Glutamatergic neuron (in vitro differentiated cells): ENCODE measurements at places on chromosomes 1 and 21.
A peak's percentile ranks its signal among the peaks of the same experiment; 100 is the strongest.

DNA sequence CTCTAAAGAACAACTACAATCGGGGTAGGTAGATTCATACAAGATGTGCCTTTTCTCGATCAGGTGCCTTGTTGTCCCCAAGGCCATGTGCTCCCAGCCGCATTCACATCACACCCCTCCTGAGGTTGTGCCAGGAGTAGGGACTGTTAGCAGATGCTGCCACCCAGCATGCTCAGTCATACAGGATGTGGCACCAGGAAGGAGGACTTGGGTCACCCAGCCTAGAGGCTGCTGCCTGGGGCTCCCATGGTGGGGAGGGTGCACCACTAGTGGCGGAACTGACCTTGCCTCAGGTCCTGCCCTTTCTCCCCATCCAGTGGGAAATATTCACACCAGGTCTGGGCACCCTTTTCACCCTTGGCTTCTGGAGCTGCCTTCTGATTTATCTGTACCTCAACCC, 8.3 kb downstream of the TEX35 start:
- H3K4me1 ChIP-seq, result peaks cover 6% of the 10 kb centered on the region
- H3K27ac ChIP-seq, result no peak overlapping the region
- no peaks in the 10 kb centered on the region for H3K36me3 ChIP-seq
- DNase-seq, result no peak
- no peaks in the 10 kb centered on the region for H3K27me3 ChIP-seq
- no peak overlapping the region for H3K4me3 ChIP-seq

GRCh38 chr1:198700016-198700392, 61.2 kb downstream of the PTPRC start:
- H3K36me3 ChIP-seq, result no peaks in the 10 kb centered on the region
- no peak overlapping the region for H3K27ac ChIP-seq

DNA sequence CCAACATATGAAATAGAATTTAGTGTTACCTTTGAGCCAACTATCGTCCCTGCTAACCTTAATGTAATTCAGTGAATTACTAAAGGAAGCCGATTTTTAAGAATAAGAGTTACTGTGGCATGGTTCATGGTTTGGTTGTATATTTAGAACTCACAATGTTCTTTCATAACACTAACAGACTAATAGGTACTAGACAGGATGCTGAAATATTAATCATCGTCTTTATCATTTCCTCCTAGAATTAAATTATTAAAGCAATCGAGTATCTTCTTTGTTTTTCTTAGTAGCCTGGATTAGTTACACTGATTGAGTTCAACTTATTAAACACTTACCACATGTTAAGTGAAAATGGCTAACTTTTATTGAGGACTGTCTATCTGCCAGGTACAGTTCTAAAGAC, 47.7 kb downstream of the TARBP1 start:
- H3K4me3 ChIP-seq, result no peak overlapping the region
- H3K4me1 ChIP-seq, result no peaks in the 10 kb centered on the region
- H3K27me3 ChIP-seq, result peaks cover 2% of the 10 kb centered on the region
- H3K36me3 ChIP-seq, result no peaks in the 10 kb centered on the region
- DNase-seq, result no peak
- no peak overlapping the region for H3K27ac ChIP-seq

DNA sequence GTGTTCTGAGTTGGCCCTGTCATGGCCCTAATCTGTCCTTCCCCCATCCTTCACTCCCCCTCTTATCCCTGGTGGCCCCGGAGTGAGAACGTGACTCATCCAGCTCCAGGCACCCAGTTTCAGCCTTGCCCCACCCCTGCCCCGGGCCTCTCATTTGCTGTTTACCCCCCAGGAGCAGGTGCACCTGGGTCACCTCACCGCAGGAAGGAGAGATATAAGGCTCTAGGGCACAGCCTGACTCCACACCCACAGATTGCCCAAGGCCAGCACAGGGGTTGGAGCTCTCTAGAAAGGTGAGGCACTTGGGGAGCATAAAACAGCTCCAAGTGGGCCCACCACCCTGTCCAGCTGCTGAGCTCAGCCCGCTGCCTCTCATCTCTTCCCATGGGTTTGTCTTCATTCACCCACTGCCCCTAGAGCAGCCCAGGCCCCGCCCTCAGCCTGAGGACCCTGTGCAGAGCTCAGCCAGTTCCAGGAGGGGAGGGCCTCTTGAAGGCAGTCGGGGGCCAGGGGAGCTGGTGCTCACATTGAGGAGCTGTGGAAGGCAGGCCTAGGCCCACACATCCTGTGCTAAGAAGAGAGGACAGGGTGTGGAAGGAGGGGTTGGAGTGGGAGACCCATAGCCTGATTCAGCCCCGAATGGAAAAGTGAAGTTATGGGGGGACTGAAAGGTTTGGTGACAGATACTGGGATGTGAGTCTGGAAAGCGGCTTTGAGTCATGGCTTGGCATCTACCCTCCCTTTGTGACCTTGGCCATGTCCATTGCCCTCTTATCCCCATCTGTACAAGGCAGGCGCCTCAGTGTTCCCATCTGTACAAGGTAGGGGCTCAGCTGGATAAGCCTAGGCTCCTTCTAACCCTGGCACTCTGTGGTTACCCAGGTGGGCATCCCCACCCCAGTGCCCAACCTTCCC, 16.1 kb upstream of the GPR37L1 start:
- H3K4me3 ChIP-seq, result no peak overlapping the region
- H3K27me3 ChIP-seq, result no peaks in the 10 kb centered on the region
- H3K4me1 ChIP-seq, result peaks cover 6% of the 10 kb centered on the region
- DNase-seq, result no peak

DNA sequence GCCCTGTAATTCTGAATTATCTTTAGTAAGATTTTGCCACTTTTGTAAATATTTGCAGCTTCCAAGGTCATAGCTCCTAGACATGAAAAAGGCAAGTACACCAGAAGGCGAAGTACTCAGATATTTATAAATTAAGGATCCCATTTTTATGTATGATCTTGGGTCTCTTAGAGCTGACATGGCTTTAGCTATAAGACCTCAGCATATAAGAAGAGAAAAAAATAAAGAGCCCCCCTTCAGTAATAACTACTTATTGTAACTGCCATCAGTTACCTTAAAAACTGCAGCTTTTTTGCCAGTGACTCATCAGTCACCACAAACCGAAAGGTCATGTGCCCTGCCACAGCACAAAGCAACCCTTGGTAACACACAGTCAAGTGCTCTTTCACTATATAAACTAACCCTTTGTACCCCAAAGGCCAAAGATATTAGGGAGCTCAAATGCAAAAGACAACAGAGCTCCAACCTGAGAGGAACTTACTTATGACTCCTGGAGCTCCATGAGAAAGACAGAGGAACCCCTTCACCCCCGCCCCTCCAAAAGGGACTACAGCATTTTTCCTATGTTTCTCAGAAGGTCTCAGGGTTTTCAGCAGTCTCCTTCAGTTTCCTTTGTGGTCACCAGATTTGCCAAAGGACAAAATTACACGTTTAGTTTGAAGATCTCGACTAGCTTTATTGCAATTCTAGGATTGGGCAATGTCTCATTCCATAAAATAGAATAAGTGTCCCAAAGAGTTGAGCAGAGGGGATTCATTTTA, 219.8 kb upstream of the DUSP10 start:
- no peaks in the 10 kb centered on the region for H3K4me1 ChIP-seq
- H3K4me3 ChIP-seq, result no peak overlapping the region
- H3K27me3 ChIP-seq, result no peaks in the 10 kb centered on the region
- H3K27ac ChIP-seq, result no peak overlapping the region
- H3K36me3 ChIP-seq, result no peaks in the 10 kb centered on the region

- H3K36me3 ChIP-seq, result peaks cover 4% of the 10 kb centered on the region
- no peak overlapping the region for H3K4me3 ChIP-seq
- DNase-seq, result no peak
- H3K27me3 ChIP-seq, result peaks cover 8% of the 10 kb centered on the region
- peaks cover 3% of the 10 kb centered on the region for H3K4me1 ChIP-seq
These were observed 13.7 kb upstream of the ARTN start for GRCh38 chr1:43919906-43920305.

DNA sequence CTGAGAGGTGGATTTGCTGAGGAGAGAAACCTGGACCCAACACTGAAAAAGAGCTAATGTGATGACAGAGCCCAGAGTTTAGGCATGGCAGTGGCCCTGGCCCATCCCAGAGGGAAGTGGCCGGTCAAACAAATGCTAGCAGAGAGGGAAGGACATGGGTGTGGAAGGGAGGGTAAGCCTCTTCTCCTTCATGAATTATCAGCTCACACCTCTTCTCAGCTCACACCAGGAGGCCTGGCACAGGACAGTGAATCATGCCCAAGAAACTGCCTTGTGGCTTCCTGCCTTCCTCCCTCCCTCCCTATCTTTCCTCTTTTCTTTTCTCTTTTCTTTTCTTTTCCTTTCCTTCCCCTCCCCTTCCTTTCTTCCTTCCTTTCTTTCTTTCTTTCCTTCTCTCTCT, 1.3 kb upstream of the SPRR3 start:
- H3K36me3 ChIP-seq, result no peaks in the 10 kb centered on the region
- H3K27ac ChIP-seq, result no peak overlapping the region
- H3K4me3 ChIP-seq, result no peak overlapping the region

- no peaks in the 10 kb centered on the region for H3K4me1 ChIP-seq
- no peaks in the 10 kb centered on the region for H3K36me3 ChIP-seq
- no peak overlapping the region for H3K4me3 ChIP-seq
- no peak for DNase-seq
These were observed 84.4 kb downstream of the WDR3 start for GRCh38 chr1:118013938-118014337.

DNA sequence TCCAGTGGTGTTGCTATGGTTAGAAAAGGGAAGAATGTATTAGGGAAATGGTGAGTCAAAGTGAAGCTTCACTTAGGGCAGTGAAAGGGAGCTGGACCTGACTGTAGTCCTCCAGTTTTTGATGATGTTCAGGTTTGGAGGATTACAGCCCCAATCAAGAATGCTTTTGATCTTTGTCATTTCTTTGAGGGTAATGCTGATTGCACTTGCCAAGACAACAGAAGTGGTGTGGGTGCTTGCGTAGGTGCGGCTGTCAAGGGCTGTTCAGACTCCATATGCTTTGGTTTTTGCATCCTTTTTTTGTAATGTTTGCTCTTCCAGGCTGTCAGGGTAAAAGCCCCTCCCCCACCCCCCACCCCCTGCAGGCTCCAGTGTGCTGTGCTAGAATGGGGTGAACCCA, 38.9 kb downstream of the HHAT start:
- H3K27ac ChIP-seq, result no peak overlapping the region
- no peak for DNase-seq
- H3K4me3 ChIP-seq, result no peak overlapping the region
- H3K4me1 ChIP-seq, result peaks cover 4% of the 10 kb centered on the region
- no peaks in the 10 kb centered on the region for H3K36me3 ChIP-seq
- no peaks in the 10 kb centered on the region for H3K27me3 ChIP-seq

- no peaks in the 10 kb centered on the region for H3K27me3 ChIP-seq
- DNase-seq, result no peak
- H3K4me1 ChIP-seq, result peaks cover 6% of the 10 kb centered on the region
- H3K4me3 ChIP-seq, result no peak overlapping the region
These were observed 42.5 kb downstream of the ZBTB40 start for GRCh38 chr1:22494144-22494543.

GRCh38 chr1:66637146-66637545, 103.2 kb downstream of the SGIP1 start:
- no peaks in the 10 kb centered on the region for H3K36me3 ChIP-seq
- no peak overlapping the region for H3K4me3 ChIP-seq
- no peaks in the 10 kb centered on the region for H3K27me3 ChIP-seq

DNA sequence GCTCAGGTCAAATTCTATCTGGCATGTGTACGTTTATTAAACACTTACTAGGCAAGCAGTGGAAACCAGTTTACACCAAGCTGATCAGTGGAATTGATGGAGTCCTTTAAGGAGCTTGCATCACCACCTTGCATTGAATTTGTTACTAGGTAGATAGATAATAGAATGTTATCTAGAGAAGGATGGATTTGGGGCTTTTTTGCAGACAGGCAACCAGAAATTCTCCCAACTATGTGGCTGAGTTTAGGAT, 44.9 kb downstream of the HHAT start:
- DNase-seq, result no peak
- H3K4me3 ChIP-seq, result no peak overlapping the region
- H3K27ac ChIP-seq, result no peak overlapping the region
- H3K27me3 ChIP-seq, result no peaks in the 10 kb centered on the region

DNA sequence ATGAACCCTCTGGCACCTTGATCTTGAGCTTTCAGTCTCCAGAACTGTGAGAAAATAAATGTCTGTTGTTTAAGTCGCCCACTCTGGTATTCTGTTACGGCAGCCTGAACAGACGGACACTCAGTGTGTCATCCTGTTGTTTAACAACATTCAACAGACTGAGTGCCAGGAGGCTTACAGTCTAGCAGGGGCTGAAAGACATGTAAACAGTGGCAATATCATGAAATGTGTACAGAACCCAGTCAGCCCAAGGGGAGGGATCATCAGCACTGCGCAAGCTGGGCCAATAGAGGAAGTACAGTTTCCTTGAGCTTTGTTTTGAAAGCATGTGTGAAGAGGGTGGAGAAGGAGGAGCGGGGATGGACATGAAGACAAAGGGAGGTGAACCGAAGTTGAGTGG, 13.6 kb downstream of the DIP2A start:
- H3K27ac ChIP-seq, result no peak overlapping the region

- peaks cover 29% of the 10 kb centered on the region for H3K4me1 ChIP-seq
- no peaks in the 10 kb centered on the region for H3K36me3 ChIP-seq
- H3K4me3 ChIP-seq, result no peak overlapping the region
- DNase-seq, result no peak
These were observed 37.4 kb upstream of the CCDC27 start for GRCh38 chr1:3714814-3715213.

DNA sequence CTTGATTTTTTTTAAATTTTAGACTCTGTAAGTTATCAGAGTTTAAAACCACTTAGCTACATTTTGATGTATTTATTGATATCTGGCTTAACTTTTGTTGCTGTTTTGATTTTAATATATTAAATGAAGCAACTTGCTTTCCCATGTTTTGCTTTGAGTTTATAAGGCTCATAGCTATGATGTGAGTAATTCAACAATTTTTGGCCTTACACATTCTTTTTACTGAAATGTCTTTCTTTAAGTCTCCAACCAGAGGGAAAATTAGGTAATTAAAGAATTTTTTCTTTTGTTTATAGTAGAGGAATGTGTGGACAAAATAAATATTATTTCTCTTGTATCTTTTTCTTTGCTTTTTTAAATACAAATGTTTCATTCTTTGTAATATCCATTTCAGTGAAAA, 258.3 kb upstream of the ADAMTS5 start:
- H3K27ac ChIP-seq, result no peak overlapping the region
- no peaks in the 10 kb centered on the region for H3K4me1 ChIP-seq
- no peaks in the 10 kb centered on the region for H3K36me3 ChIP-seq
- H3K4me3 ChIP-seq, result no peak overlapping the region

DNA sequence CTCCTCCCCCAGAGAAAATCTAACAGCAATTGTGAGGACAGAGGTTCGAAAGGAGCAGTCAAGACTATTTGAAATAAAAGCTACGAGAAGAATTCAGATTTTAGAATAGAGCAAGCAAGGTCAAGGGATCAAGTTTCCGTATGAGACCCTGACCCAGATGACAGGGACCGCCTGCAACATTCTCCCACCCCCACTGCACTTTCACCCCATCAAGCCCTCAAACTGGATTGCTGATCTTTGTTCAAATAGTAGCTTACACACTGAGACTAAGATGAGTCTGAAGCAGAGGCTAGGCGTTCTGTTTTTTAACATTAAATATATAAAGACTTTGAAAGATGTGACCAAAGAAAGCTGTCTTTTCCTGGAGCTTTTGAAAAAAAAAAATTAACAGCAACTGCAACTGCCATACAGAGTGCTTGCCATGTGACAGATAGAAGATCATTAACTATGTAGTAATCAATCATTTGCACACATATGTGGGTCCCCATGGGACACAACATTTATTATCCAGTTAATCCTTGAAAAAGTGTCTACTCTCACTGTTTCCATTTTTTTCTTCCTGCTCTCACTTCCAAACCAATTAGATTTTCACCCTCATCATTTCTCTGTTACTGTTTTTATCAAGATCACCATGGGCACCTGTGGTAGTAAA, 120.0 kb downstream of the GRIK1 start:
- peak overlapping the region; percentile 19 for H3K4me3 ChIP-seq
- no peaks in the 10 kb centered on the region for H3K36me3 ChIP-seq
- no peak overlapping the region for H3K27ac ChIP-seq
